Keratinocyte (primary cell): ENCODE measurements at places on chromosomes 6 and 20.

DNA sequence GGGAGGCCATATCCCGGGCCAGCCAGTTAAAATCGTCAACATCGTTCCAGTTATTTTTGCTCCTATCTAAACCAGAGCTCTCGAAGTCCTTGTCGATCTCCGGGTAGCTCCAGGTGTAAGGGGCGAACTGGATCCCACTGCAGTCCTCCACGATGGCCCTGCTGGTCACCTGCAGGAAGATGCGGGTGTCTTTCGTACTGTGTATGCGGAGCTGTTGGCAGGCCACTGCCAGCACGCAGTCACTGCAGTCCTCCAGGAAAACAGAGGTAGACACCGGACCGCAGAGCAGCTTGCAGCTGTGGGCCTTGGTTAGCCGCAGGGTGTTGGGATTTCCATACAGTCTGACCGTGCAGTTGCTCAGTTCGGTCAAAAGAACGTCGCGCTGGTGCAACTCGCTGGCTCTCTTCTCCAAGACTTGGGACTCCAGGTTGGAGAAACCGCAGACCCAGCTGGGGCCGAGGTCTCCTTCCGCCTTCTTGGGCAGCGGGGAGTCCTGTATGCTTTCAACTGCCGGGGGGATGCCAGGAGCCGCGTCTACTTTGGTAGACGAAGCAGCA is 742 bp downstream of the TBCC start:
- no peak for DNase-seq

DNA sequence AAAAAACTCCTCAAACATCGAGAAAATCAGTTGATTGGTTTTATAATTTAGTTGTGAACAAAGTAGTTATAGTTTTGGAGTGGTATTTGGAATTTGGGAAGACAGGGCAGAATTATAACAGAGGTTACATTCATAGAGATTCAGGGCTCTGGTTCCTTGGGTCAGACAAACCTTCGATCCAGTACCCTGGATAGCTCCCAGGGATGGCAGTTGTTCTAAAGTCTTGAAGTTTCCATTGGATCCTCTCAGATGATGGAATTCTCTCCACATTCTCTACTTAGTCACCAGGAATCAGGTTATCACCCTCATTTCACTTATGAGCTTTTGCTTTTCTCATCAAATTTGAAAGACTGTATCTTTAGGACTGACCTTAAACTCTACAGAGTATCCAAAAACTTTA is 285.1 kb downstream of the CENPW start:
- DNase-seq: no peak

GRCh38 chr6:73491377-73491776 is 29.5 kb downstream of the EEF1A1 start:
- DNase-seq: no peak

- no peak for DNase-seq
Observed at GRCh38 chr20:24662752-24663365, 193.4 kb downstream of the SYNDIG1 start.

DNA sequence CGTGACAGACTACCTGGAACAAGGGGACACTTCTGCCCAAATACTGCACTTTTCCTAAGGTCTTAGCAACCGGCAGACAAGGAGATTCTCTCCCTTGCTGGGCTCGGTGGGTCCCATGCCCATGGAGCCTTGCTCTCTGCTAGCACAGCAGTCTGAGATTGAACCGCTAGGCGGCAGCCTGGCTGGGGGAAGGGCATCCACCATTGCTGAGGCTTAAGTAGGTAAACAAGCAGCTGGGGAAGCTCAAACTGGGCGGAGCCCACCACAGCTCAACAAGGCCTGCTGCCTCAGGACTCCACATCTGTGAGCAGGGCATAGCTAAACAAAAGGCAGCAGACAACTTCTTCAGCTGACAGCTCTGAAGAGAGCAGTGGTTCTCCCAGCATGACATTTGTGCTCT is 87.8 kb upstream of the ASCC3 start:
- no peak for DNase-seq

- no peak for DNase-seq
Observed at GRCh38 chr6:136809091-136809860, 13.1 kb upstream of the PEX7 start.

- DNase-seq: no peak
Observed at GRCh38 chr20:61445741-61446140, 193.7 kb downstream of the CDH4 start.

DNA sequence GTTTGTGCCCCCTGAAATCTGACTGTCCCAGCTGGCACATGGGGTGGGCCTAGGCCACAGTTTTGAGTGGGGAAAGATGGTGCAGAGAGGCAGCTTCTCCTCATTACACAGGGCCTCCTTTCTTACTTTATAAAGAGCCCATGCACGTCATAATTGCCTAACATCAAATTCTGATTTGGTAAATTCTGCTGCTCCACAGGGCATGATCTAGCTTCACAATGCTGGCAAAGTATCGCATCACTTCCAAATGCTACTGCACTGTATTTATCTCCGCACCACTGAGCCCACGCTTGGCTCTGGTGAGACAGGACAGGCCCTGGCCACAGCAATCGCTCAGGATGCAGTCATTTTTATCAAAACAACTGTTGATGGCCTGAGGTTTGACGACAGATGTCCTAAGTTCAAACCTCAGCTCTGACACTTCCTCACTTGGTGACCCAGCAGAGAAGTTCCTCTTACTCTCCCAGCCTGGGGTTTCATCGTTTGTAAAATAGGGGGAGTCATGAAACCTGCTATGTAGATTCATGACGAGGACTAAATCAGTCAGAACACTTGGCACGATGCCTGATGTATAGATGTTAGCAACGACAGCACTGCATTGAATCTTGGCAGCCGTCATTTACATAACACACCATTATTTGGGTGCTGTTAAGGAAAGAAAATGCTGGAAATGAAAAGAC is 187.9 kb downstream of the TTLL2 start:
- DNase-seq: no peak

DNA sequence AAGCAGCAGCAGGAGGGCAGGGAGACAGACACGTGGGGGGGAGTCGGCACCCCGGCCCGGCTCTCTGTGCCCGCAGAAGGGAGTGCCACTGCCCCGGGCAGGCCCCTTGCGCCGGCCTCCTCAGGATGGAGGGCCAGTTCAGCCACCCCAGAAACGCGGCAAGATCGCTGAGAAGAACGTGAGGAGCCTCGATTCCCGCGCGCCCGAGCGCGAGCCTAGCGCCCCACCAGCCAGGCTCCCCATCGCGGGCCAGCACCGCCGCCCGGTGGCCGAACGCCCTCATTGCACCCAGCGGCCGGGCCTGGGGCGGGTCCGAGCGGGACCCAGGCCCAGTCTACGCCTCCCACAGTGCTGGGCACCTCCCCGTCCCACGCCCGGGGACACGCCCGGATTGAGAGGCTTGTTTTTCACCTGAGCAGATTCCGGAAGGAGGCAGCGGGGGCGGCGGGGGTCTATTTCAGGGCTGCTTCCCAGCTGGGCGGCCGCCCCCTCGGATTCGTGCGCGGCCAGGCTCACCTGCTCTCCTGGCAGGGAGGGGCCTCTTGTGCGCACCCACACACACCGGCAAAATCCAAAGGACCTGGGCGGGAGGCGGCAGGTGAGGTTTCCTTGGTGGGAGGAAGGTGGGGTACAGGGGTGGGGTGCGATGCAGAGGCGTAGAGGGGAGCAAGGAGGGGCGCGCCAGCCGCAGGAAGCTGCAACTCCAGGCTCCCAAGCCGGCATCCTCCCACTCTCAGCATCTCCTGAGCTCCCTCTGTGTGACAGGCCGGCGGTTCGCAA is 9.0 kb upstream of the GRM4 start:
- DNase-seq: no peak

- no peak for DNase-seq
Observed at GRCh38 chr6:113031591-113032238, 684.6 kb downstream of the RFPL4B start.

- DNase-seq: no peak
Observed at GRCh38 chr6:136952714-136953260, 30.7 kb downstream of the SLC35D3 start.

- no peak for DNase-seq
Observed at GRCh38 chr6:43801495-43802181, 31.6 kb downstream of the VEGFA start.
